ENCODE measurements at places on chromosomes 5 and 9.

DNA sequence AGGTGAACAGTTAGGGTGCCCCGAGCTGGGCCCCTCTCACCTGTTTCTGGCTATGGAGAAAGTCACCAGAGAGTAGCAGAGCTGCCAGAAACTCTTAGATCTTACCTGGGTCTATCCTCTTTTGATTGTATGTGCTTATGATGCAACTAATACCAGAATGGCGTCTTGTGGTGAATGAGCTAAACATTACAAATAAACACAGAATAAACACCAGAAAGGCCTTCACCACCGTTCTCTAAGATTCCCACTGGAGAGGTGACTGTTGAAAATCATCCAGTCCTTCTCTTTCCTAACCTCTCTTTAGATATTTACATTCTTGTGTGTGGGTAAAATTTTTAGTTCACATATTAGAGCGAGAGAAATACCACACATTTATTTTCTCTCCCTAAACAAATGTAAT, 241.7 kb upstream of the GAS1 start:
- DNase-seq, result no peak

DNA sequence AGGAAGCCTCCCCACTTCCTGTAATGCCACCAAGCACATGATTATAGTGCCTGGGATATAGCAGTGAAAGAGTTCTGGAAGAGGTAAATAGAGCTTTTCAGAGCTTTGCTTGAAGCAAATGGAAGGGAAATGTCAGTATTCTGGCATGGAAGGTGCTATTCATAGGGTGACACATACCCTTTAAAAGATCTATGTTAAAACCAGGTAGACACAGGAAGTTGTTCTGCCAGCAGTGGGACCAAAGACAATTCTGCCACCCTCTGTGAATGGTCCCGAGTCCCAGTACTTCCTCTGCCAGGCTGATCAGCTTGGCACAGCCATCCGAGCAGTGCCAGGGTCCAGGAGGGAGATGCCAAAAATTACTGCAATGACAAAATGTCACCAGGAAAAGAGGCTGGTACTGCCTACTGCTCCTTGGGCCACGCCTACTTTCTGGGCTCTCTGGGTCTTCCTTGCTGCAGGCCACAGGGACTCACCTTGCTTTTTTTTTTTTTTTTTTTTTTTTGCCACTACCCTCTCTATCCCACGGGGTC, 26.7 kb downstream of the GARNL3 start:
- DNase-seq, result no peak

DNA sequence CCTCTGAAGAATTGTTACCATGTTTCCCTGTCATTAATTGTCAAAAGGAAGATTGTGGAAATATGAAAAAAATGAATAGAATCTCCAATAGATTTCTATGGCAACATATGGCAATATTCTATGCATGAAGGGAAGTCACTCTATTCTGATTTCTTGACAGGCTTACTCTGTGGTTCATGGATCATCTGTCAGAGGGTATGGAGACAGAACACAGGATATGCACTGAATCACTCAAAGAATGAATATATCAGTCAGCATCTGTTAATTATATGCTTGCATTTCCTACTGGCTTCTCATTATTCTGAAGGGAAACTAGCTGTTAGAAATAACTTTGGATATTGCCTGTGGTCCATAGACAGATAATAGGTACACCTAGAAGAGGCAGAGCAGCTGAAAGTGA, 918.9 kb downstream of the DTWD2 start:
- DNase-seq, result no peak

GRCh38 chr5:92548346-92548745, 1032.7 kb downstream of the NR2F1-AS1 start:
- DNase-seq, result no peak

DNA sequence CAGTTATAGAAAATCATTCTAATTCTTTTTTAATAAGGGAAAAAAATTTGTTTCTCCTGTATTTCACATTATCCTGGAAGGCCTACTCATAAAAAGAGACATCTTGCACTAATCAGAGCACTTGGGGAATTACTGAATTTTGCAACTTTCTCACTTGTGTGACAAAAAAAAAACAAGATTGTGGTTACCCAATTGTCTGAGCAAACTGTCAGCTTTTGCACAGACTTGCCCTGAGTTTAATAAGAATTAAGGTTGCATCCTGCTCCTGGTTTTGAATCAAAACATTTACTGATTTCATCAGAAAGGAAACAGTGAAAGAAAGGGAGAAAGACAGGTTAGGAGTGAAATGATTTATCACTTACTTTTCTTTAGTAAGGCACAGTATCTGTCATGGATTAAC, 10.6 kb upstream of the SH3RF2 start:
- DNase-seq, result no peak

- no peak for DNase-seq
Measured at GRCh38 chr5:74367241-74367733, 273.2 kb downstream of the ENC1 start.

All from esophagus squamous epithelium (tissue), 5 donors.